C1 segment of cervical spinal cord (tissue), 14 donors: ENCODE measurements at places on chromosomes 1 and 21.

DNA sequence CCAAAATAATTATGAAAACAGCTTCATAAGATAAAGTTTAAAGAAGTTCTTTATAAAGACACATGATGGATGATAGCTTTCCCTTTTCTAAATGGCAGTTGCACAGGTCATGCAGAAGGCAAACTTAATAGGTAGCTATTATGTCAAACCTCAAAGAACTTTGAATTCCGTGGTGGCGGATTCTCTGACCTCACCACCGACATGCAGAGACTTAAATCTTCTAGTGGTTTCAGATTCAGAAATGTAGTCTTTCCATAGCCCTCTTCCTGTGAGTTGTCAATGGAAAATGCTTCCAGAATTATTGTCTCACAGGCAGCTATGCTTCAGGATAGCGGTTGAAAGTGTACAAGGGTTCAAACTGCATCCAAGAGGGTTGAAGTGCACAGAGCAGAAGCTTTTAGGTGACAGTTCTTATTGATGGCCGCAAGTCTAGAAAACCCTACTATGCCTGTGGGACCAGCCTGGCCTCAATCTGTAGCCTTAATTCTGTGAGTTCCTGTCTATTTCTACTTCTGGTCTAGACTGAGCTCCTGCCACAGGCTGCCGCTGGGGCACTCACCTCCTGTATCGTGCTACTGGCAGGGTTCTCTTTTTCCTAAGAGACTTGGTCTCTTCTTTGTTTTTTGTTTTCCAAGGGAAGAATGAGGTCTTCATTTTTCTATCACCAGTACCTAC, 117.0 kb upstream of the ERRFI1 start:
- no peak for DNase-seq

GRCh38 chr21:33117101-33117888, 47.4 kb downstream of the OLIG1 start:
- peak; percentile 68 for DNase-seq

DNA sequence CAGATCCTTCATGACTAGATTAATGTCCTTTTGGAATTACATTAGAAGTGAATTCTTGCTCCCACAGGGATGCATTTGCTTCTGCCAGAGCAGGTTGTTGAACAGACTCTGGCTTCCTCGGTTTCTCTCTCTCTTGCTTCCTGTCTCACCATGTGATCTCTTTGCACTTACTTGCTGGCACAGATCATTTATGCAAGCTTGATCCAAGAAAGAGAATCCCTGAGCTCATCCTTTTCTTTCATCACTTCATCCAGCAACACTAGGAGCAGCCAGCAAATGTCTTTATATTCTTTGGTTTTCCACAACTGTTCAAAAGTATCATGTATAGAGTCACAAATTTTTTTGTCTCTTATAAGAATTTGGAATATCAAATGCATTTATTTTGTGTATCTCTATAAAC, 313.5 kb downstream of the ZNF326 start:
- DNase-seq = no peak

- DNase-seq = no peak
Measured at GRCh38 chr1:48785869-48786268, 9.2 kb upstream of the BEND5 start.

- DNase-seq = no peak
Measured at GRCh38 chr1:48472638-48473037, 634 bp upstream of the SPATA6 start.

- no peak for DNase-seq
Measured at GRCh38 chr1:55259911-55260609, 44.9 kb upstream of the USP24 start.

DNA sequence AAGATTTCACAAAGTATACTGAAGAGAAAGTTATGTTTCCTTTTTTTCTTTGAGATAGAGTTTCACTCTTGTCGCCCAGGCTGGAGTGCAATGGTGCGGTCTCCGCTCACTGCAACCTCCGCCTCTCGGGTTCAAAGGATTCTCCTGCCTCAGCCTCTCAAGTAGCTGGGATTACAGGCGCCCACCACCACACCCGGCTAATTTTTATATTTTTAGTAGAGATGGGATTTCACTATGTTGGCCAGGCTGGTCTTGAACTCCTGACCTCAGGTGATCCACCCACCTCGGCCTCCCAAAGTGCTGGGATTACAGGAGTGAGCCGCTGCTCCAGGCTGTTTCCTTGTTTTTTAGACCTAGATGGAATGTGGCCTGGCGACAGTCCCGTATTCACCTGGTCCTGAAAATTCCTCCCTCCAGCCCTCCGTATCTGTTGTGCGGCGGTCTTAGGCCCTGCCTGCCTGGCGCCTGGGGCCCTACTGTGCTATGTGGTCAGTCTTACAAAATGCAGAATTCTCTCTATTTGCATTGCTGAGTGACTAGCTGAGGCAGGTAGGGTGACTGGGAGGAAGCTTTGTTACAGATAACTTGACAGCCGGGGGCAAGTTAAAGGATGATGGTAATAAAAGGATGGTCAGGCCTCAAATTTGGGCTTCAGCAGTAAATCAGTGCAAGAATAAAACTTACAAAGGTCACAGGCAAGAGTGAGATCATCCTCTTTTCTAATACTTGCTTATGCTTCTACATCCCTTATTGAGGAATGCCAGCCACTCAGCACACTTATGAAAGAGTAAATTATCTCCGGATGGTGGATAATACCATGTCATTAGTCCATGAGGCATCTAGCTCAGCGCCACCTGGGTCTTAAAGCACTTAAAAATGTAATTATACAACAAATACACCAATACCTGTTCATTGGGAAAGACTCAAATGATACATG, 30.3 kb downstream of the PARK7 start:
- no peak for DNase-seq

- no peak for DNase-seq
Measured at GRCh38 chr1:152757747-152758146, at the start of gene KPRP. KPRP (plus strand) TSS chr1:152758025; CDS start chr1:152759589, 1,564 bp downstream.

DNA sequence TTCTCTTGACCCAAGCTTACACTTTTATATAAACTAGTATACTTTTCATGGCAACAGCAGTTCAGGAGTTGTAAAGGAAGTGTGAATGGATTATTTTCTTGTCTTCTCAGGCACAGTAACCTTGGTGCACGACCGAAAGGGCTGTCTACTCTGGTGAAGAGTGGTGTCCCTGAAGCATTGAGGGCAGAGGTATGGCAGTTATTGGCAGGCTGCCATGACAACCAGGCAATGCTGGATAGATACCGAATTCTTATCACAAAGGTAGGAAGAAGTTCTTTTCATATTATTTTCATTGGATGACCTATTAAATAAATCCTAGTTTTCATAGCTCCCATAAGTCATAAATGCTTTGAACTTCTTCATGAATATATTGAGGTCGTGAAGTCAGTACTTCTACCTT, 53.9 kb upstream of the GPR52 start:
- no peak for DNase-seq

DNA sequence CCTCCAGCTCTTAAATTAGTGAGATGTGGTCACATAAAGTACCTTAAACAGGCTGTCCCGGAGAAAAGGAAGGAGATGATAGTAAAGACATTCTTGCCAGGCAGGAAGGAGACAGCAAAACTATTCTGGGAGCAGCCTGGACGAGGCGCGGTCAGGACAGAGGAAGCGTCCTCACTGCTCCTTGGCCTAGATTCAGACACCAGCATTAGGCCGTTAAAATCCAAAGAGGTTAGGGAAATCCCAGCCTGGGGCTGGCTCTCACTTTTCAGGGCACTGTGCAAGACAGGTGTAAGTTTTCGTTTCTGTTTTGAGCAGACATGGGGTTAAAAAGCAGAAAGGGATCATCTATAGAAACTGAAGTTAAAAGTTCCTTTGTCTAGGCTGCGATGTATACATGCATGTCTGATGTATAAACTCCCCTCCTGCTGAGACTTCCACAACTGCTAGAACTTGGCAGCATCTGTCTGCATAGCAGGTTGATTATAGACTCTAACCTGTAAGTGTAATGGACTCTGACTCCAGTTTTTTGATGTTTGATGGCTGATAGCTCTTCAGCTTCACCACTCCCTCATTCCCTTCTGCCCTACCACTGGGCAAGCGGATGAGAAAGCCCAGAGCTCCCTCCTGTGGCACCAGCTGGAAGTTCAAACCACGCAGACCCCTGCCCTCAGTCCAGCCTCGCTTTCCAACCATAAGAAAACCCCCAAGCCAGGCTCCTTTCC, 21.5 kb downstream of the STPG1 start:
- DNase-seq = peak; percentile 66

DNA sequence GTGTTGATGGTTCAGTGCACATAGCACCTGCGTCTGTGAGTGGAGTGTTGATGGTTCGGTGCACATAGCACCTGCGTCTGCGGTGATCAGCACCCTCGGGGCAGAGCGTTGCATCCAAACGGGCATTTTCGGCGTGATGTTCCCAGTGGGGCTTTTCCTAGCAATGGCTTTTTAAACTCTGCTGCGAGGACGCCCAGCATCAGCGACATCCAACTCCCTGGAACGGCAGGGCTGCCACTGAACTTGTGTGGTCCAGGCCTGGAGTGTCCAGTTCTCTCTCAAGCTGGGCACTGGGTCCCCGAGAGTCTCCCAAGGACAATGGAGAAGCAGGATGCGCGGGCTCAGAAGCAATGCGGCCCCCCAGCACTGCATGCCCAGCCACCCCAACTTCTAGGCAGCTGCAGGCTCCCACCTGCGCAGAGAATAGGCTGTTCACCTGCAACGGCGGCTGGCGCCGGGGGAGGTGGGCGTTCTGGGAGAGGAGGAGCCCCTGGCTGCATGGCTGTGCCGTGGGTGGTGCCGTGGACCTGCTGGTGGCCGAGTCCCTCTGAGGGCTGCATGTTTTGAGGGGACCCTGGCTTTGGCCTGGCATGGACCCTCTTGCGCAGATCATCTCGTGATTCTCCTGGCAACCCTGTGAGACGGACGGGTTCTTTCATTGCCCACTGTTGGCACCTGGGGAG, 10.1 kb upstream of the C1orf174 start:
- no peak for DNase-seq

DNA sequence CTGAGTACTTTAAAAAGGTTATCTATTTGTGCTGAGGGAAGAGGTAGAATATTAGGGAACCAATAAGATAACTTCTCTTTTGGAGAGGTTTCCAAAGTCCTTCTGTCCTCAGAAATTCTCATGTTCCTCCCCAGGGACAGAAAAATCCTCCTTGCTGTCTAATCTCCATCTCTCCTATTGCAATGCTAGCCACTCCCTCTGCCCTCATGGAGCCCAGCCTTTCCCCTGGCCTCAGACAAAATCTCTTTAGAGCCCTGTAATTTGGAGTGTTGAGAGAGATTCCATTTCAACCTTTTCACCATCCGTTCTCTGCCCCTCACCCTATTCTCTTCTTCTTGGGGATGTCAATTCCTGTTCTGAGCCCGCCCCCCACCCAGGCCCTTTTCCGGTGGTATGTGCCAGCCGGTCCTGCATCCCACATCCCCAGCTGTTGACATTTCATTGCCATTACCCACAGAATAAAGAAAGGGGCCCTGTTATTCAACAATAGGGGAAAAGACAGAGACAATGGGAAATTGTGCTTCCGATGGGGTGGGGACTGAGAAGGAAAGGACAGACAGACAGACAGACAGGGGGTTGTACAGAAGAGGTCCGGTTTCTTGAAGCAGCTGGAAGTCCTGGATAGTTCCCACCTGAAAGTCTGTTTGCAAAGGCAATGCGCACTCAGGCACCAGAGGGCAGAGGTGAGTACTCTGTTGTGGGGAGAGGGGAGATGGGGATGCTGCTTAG, at the start of gene HAPLN2:
TSS of gene HAPLN2 (plus strand) at position 563 of the 729 bp plus-strand sequence. CDS start 4,076 bp downstream, outside the sequence.
- peak; percentile 72 for DNase-seq

- DNase-seq = no peak
Measured at GRCh38 chr1:1191734-1192133, 14.7 kb downstream of the TNFRSF18 start.

- no peak for DNase-seq
Measured at GRCh38 chr1:244207042-244207934, 156.2 kb downstream of the ZBTB18 start.

DNA sequence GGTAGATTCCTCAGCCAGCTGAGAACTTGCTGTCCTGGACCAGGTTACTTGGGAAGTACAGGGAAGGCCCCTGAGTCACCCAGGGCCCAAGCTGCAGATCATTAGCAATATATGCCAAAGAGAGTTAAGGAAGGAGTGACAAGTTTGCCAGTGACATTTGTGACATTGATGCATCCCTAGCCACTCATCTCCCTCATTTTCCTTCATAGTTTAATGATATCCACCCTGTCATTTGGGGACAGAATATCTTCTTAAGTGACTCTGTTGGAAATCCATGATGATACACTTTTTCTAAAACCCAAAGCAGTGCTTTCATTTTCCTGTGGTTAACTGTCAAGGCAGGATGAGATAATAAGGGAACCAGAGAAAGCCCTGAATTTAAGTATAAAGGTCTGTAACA, 3.2 kb downstream of the TNN start:
- no peak for DNase-seq

GRCh38 chr1:223364685-223365382, 858 bp upstream of the SUSD4 start:
- no peak for DNase-seq

DNA sequence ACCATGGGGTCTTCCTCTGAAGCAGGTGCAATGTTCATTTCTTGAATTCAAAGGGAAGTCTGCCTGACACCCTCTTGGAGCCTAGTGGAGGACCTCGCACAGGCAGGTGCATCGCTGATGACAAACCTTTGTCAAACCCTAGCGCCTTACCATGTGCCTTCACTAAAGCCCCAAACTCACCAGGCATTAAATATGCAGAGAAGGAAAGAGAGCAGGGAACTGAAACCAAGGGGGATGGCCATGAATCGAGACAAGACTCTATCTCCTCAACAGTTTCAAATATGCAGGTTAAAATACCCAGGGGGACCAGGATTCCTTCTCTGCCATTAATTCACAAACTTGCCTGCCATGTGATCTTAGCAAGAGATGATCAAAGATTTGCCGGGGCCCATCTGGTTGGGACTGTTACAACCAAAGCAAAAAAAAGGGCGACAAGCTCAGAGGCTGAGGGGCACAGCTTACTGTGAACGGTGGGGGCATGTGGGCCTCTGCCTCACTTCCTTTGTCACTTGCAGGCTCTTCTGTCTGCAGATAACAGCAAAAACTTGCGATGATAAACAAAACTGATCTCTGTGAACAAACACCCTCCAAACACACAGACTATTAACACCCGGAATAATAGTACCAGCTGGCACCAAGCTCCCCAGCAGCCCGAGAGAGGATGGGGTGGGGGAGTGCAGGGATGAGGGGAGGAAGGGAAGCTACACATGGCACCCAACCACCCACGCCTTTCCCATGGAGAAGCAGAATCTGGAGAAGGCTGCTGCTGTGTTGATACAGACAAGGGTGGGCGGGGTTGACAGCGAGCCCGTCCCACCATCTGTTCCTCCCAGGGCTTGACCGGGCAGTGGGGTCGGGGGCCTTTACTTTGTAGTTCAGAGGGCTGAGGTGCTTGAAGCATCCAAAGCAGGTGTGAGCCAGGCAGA, 33.9 kb downstream of the TMEM63A start:
- DNase-seq = peak; percentile 54

- DNase-seq = no peak
Measured at GRCh38 chr1:41382480-41383090, 21.4 kb downstream of the FOXO6 start.

GRCh38 chr1:109931189-109931731, 20.6 kb downstream of the CSF1 start:
- DNase-seq = peak; percentile 48
